ENCODE measurements at places on chromosomes 4 and X.
A peak's percentile ranks its signal among the peaks of the same experiment; 100 is the strongest.

DNA sequence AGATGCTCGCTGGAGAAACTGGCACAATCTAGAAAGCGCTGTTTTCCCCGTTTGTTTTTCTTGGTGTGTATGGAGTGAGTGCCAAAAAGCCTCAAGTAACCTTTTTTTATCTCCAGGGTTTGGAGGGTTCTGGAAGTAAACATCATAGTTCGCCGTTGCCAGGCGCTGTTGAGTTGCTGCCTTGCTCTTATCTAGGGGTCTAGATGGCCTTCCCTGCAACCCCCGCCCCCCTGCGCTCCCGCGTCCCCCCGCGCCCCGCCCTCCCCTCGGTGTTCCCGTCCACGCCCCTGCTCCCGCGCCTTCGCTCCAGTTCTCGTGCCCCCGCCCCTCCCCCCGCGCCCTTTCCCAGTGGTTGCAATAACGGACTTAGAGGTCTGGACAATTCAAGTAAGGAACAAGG is 555 bp upstream of the GCNA start:
- no peak for DNase-seq

GRCh38 chr4:94746746-94747145 is 11.0 kb upstream of the BMPR1B start:
- no peak for DNase-seq

GRCh38 chr4:766559-767283 is 59.2 kb downstream of the CPLX1 start:
- DNase-seq: no peak

DNA sequence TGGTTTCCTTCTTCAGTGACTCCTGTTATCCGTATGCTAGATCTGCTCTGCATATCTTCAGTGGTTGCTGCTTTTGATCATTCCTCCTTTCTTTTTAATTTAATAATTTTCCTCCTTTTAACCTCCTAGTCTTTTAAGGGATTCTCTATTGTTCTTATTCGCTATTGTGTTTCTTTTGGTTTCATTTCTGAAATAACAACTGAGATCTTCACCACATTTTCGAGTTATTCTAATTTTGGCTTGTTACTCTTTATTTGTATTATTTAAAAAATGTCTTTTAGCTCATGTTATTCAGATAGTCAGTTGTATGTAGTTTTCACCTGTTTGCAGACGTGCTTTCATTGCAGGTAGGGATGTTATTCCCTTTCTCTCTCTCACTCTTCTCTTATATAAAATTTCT is 24.9 kb downstream of the IGFBP7 start:
- no peak for DNase-seq

DNA sequence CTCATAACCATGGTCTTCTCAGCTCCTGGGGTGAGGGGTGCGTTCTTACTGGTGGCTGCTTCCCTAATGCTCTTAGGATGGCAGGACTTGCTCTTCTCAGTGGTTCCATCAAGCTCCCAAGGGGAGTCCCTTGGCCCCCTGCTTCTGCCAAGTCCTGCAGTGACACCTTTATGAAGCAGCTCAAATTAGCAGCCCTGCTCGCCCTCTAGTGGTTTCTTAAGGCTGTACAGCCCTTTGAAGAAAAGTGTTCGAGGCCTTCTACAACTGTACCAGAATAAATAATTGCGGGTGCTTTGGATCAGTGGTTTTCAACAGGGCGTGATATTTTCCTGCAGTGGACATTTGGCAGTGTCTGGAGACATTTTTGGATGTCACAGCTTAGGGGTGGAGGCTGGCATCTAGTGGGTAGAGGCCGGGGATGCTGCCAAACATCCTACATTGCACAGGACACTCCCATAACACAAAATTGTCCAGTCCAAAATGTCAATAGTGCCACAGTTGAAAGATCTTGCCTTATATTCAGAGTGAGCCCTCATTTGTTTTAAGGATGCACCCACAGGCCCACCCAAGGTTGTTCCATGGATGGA is 204.7 kb upstream of the S100G start:
- peak; percentile 38 for DNase-seq

DNA sequence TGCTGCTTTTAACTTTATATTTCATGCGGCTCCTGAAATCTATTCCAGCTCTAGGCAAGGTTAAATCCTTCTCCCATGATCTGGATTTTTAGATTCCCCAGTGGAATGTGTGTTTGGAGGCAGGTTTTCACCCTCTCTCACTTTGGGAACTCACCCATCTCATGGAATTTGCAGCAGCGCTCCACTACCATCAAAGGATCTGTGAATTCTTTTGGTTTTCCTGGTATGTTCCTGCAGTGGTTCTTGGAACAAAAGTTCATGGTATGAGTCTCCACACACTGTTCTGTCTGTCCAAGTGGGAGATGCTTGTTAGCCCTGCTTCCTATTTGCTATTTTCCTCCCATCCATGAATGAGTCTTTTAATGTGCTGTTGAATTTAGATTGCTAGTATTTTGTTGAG is 14.0 kb downstream of the APOOL start:
- DNase-seq: no peak

- peak; percentile 81 for DNase-seq
Observed at GRCh38 chr4:78638337-78639172, 87.0 kb downstream of the ANXA3 start.

- no peak for DNase-seq
Observed at GRCh38 chrX:920234-920799, 289.7 kb downstream of the SHOX start.

DNA sequence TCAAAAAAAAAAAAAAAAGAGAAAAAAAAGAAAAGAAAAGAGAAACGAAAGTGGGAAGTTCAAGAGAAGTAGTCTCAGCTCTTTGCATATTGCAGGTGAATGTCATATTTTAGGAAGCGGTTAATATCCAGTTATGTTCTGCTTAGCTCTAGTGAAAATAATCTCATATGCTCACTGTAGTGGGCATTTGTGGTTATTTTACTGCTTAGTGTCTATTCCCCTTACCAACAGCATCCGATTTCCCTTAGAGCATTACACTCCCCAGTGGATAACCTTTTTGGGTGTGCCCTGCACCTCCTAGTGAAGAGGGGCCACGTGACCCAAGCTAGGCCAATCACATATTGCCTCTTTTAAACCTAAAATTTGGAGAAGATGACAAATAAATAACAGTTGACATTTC is 111.2 kb upstream of the ZNF827 start:
- DNase-seq: peak; percentile 68

GRCh38 chr4:146155152-146155724 is 20.3 kb upstream of the LSM6 start:
- DNase-seq: no peak

DNA sequence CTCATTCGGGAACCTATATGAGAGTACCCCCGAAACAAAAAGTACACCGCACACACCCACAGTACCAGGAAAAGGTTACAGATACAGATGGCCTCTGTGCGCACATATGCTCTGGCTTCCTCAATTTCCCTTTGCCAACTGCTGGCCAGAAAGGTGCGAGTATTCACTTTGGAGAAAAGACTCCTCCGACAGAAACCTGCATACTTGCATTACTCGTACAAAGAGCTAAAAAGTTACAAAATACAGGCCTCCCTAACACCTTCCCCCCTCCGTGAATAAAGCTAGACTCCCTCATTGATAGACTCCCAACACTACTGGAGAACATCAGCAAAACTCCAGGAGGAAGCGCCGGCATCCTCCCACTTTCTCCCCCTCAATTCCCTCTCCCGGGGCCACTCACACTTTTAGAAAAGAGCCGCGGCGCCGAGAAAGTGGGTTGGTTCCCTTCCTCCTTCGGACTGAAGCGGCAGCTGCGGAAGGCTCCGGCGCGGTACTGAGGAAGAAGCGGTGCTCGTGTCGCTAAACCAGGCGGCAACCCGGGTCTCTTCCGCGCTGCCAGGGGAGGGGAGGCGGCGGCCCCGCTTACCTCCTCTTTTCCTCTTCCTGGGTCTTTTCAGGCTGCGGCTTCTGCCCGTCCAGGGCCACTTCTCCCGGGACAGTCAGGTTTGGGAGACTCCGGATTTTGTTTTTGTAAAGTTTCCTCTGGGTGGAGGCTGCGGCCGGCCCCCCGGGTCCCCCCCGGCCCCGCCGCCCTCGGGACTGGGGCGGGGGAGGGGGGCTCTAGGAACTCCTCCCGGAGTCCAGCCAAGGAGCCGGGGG is 1.1 kb downstream of the FBXW7 start:
- peak; percentile 57 for DNase-seq

DNA sequence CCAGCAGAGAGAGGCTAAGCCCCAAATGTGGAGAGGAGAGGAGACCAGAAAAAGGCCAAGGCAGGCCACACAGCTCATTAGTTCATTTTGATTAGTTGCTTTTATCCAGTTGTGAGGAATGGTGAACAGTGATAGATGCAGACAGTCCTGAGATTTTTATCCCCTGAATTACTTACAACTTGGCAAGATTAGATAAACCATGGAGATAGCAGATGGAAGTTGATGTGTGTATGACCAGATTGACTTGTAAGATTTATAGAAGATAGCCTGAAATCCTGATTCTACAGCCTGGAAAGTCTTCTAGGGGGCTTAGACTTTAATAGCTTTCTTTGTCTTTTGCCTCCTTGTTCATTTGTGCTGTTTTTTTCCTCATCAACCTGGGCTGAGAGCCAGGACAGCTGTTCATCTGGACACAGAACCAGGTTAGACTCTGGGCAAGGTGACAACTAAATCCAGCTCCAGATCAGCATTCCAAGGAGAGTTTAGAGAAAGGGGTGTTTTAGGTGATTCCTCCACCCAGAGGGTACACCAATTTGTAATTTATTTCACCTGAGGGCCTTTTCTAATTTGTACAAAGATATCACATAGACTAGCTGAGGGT is 215.5 kb downstream of the SPATA18 start:
- DNase-seq: no peak

DNA sequence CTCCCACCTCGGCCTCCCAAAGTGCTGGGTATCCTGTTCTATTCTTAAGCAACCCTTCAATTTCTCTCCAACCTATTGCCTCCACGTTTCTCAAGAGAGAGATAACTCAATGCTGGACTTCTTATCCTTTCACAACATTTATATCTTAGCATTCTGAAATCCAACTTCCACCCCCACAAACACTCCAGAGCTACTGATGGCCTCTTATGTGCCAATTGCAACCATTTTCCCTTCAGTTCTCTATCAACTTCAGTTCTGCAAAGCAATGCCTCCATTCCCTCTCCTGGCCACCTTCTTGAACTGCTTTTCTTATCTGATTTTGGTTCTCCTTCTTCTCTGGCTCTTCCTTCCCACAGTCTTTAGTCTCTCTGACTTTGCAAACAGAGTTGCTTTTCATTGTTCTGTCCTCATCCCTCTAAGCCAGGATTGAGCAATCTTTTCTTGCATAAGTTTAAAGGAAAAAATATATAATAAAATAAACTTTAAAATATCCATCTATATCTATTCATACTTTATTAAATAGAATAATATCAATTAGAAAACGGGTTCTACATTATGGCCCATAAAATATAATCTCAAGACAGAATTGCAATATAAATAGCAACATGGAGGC is 3.6 kb upstream of the STBD1 start:
- DNase-seq: no peak

GRCh38 chr4:106034220-106034619 is 138.9 kb downstream of the NPNT start:
- DNase-seq: no peak

DNA sequence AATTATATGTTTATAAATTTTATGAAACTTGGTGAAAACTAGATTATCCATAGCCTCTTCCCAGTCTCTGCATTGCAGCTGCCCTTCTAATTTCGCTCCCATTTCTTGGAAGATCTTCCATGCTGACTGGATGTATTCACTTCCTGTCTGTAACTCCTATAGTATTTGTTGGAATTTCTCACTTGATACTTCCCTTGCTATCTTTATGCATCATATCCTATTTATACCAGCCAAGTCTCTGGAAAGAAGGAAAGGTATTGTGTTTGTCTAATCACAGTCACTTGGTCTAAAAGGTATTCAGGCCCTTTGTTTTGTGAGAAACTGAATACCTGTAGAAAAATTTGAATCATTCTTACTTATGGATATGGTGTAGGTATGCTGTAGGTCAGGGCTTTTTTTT is 870.9 kb upstream of the FRG1 start:
- DNase-seq: no peak

- no peak for DNase-seq
Observed at GRCh38 chr4:55859711-55860110, 6.3 kb downstream of the EXOC1 start.

DNA sequence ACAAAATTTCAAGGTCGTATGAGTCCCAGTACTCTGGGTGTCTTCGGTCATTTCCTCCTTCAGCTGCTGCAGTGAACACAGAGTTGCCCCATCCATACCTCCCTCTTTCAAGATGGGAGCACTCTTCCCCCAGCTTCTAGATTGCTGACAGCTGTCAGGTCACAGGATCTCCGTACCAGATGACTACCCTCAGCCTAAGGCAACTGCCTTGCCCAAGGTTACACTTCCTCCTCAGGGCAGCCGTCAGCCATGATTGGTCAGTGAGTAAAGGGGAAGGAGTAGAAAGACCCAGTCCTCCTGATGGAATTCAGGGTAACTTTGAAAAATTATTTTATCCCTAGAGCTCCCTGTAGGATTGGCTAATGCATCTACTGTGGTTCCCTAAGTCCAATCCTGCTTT is 81.6 kb downstream of the NAF1 start:
- DNase-seq: no peak

GRCh38 chr4:165785337-165785736 is 87.7 kb upstream of the TLL1 start:
- DNase-seq: no peak

- DNase-seq: no peak
Observed at GRCh38 chr4:151489462-151490203, 80.7 kb downstream of the FHIP1A start.

GRCh38 chrX:45592101-45592500 is 391.4 kb upstream of the DIPK2B start:
- DNase-seq: no peak

DNA sequence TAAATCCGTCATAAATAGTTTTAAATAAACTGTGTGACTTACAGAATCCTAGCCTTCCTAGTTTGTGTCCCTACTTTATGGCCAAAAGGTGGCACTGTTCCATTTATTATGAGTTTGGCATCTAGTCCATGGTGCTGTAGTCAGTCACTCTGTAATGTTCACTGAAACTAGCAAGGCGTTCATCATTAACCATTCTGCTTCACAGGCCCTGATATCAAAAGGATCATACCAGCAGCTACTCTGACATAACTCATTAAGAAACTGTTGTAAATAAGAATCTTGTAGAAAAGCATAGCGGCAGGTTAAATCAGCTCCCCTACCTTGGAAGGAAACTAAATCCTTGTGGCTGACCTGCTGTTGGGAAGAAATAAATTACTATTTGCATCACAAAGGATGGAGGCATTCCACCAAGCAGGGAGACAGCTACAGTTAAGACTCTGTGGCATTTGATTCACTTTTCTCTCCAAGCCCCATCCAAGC is 919.6 kb upstream of the DIAPH2 start:
- DNase-seq: peak; percentile 14

GRCh38 chr4:174152717-174153466 is 130.6 kb downstream of the FBXO8 start:
- DNase-seq: no peak

GRCh38 chr4:14831416-14831815 is 170.9 kb upstream of the CPEB2 start:
- DNase-seq: no peak

DNA sequence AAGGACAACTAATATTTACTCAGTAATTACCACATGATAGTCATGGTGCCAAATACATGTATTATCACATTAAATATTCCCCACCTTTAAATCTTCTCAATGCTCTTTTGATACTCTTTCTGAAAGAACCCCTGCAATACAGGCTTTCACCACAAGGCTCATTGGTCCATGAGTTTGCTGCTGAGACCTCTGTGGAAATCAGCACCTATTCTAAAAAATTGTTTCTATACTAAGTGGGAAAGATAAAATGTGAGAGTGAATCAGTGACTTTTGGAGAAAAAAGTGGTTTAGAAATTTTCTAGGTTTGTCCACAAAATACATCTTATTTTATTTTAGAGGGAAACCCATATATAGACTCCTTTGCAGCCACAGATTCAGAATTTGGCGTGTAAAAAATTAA is 257.3 kb downstream of the ZIC3 start:
- DNase-seq: no peak

All from GM12865 (cell line).